ENCODE measurements at places on chromosomes 2 and 18. TPM values are rescaled to one million over a fixed set of nuclear protein-coding genes. Genes with fewer than 3 reads are reported as not detected.

GRCh38 chr2:121771976-121772742 lies 16.7 kb downstream of the TSN start:
- H3K27me3 ChIP-seq, result no peaks in the 10 kb centered on the region
- H3K4me1 ChIP-seq, result peaks cover 5% of the 10 kb centered on the region
- DNase-seq, result no peak
- H3K4me3 ChIP-seq, result no peak overlapping the region
- H3K27ac ChIP-seq, result no peak overlapping the region

DNA sequence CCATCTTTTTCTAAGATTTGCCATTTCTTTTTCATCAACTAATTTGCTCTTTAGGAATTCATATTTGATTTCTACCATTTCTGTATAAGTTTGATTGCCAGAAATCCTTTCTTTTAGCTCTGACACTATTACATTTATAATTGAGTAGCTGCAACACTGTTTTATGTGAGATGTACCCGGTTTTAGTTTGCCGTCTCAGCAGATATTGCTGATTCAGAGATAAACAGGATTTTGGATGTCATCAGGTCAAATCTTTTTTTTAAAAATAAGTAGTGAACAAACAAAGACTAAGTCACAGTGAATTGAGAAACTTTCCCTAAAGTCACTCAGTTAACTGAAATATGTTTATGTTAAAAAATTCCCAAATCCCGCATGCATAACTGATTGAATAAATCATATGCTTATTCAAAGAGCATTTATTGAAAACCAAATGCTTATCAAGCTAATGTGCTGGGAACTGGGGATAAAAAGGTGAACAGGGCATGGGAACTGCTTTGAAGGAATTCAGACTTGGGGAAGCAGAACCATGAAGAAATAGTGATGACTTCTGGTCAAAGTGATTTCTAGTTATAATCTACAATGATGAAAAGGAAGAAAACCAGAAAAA lies 19.5 kb upstream of the CCDC102B start:
- no peaks in the 10 kb centered on the region for H3K4me1 ChIP-seq
- DNase-seq, result no peak
- H3K4me3 ChIP-seq, result no peak overlapping the region
- no peaks in the 10 kb centered on the region for H3K36me3 ChIP-seq
- no peaks in the 10 kb centered on the region for H3K27me3 ChIP-seq
- no peak overlapping the region for H3K27ac ChIP-seq

GRCh38 chr2:223654384-223654915 lies 52.3 kb upstream of the SCG2 start:
- H3K27me3 ChIP-seq, result no peaks in the 10 kb centered on the region
- peaks cover 8% of the 10 kb centered on the region for H3K4me1 ChIP-seq
- no peak overlapping the region for H3K4me3 ChIP-seq
- no peak overlapping the region for H3K27ac ChIP-seq
- no peaks in the 10 kb centered on the region for H3K36me3 ChIP-seq
- DNase-seq, result no peak

GRCh38 chr2:109439390-109439786 lies 174.4 kb downstream of the SEPTIN10 start:
- DNase-seq, result no peak
- H3K4me3 ChIP-seq, result no peak overlapping the region
- no peaks in the 10 kb centered on the region for H3K36me3 ChIP-seq
- no peaks in the 10 kb centered on the region for H3K4me1 ChIP-seq

- no peaks in the 10 kb centered on the region for H3K27me3 ChIP-seq
- H3K4me1 ChIP-seq, result peaks cover 35% of the 10 kb centered on the region
- H3K36me3 ChIP-seq, result peaks cover 8% of the 10 kb centered on the region
- H3K4me3 ChIP-seq, result no peak overlapping the region
- DNase-seq, result no peak
Observed at GRCh38 chr2:216688731-216689340, 6.5 kb downstream of the IGFBP5 start.

GRCh38 chr2:109318150-109318948 lies 189.3 kb downstream of the SH3RF3 start:
- DNase-seq, result peak; percentile 24
- no peak overlapping the region for H3K27ac ChIP-seq
- H3K27me3 ChIP-seq, result no peaks in the 10 kb centered on the region
- no peaks in the 10 kb centered on the region for H3K36me3 ChIP-seq

GRCh38 chr18:50627594-50628532 lies 68.0 kb downstream of the MAPK4 start:
- peaks cover 6% of the 10 kb centered on the region for H3K4me1 ChIP-seq
- H3K27ac ChIP-seq, result no peak overlapping the region
- no peaks in the 10 kb centered on the region for H3K36me3 ChIP-seq
- H3K4me3 ChIP-seq, result no peak overlapping the region
- H3K27me3 ChIP-seq, result no peaks in the 10 kb centered on the region
- no peak for DNase-seq

GRCh38 chr2:19048593-19049266 lies 309.7 kb downstream of the OSR1 start:
- H3K27ac ChIP-seq, result no peak overlapping the region
- no peak for DNase-seq
- no peaks in the 10 kb centered on the region for H3K27me3 ChIP-seq

- no peak overlapping the region for H3K27ac ChIP-seq
- H3K36me3 ChIP-seq, result no peaks in the 10 kb centered on the region
- no peak overlapping the region for H3K4me3 ChIP-seq
- no peak for DNase-seq
Observed at GRCh38 chr2:226609366-226609765, 190.3 kb downstream of the IRS1 start.

- peaks cover 3% of the 10 kb centered on the region for H3K4me1 ChIP-seq
- H3K27me3 ChIP-seq, result no peaks in the 10 kb centered on the region
- DNase-seq, result no peak
- no peak overlapping the region for H3K4me3 ChIP-seq
- no peak overlapping the region for H3K27ac ChIP-seq
Observed at GRCh38 chr2:11309706-11310105, 34.7 kb downstream of the ROCK2 start.

DNA sequence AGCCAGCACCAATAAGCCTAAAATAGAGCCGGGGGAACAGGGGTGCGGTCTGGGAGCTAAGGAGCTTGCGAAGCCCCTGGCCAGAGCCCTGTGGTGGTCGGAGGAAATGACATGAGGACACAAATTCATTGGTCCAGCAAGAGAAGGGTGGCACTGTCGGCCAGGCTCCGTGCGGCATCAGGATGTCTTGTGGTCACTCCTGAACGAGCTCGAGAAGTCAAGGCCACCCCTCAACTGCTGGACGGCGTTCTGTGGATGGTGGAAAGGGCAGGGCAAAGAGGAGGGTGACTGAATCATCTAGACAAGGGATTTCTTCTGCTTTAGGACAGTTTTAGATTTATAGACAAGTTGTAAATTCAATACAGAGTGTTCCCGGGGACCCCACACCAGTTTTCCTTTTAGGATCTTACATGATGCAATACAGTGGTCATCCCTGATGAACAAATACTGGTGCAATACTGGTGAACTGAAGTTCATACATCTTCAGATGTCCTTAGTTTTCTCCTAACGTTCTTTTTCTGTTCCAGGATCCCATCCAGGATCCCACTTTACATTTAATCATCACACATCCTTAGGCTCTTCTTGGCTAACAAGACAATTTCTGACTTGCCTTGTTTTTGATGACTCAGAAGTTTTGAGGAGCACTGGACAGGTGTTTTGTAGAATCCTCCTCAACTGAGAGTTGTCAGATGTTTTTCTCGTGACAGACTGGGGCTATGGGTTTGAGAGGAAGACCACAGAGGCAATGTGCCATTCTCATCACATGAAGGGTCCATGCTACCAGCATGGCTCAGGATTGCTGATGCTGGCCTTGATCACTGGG lies 13.2 kb downstream of the EDAR start:
- H3K27ac ChIP-seq, result no peak overlapping the region
- peaks cover 10% of the 10 kb centered on the region for H3K4me1 ChIP-seq
- no peaks in the 10 kb centered on the region for H3K36me3 ChIP-seq
- no peak for DNase-seq
- no peak overlapping the region for H3K4me3 ChIP-seq

DNA sequence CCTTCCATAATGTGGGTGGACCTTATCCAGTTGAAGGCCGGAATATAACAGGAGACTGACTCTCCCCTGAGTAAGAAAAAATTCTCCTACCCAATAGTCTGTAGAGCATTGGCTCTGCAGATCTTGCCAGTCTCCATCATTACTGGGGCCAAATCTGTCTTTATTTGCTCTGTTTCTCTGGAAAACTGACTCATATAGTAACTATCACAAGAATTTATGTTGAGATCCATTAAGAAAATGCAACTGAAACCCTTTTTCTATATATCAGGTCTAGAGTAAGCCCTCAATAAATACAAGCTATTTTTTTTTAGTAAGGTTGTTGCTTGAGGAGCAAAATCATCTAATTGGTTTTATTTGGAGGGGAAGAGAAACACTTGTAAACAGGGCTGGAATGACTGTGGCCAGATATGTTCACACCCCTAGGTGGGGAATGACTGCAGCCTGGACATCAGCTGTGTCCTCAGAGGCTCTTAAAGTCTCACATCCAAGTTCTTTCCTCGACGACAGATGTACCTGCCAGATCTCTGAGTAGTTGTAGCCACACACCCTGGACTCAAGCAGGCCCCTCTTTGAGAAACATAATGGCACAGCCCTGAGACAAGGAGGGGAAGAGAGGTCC lies 339.7 kb downstream of the TNS1 start:
- no peaks in the 10 kb centered on the region for H3K27me3 ChIP-seq
- no peak overlapping the region for H3K4me3 ChIP-seq
- H3K27ac ChIP-seq, result no peak overlapping the region
- no peaks in the 10 kb centered on the region for H3K36me3 ChIP-seq

DNA sequence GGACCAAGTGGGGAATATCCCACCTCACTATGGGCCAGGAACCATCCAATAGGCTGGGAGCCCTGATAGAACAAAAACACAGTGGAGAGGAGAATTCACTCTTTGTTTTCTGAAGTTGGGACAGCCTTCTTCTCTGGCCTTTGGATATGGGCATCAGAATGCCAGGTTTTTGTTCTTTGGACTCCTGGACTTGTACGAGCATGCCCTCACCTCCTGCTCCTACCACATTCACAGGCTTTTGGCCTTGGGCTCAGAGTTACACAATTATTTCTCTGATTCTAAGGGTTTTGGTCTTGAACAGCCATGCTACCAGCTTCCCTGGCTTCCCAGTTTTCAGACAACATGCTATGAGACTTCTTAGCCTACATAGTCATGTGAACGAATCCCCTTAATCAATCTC lies 732.9 kb upstream of the VRK2 start:
- no peak overlapping the region for H3K4me3 ChIP-seq
- H3K27me3 ChIP-seq, result no peaks in the 10 kb centered on the region

DNA sequence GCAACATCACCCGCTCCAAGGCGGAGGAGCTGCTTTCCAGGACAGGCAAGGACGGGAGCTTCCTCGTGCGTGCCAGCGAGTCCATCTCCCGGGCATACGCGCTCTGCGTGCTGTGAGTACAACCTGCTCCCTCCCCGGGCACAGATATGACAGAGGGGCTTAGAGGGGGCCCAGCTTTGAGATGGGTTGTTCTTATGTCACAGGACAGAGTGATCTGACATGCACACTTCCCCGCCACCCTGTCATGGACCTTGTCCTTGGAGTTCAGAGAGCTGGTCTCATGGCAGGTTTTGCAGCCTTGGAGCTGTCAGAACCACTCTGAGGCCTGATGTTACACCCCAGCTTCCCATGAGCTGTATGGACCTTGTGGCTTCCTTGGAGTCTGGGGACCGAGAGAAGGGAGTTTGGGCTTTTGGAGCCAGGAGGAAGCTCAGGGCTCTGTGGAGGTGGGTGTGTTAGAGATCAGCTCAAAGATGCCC lies 398 bp downstream of the INPP5D start:
- peaks cover 13% of the 10 kb centered on the region for H3K4me1 ChIP-seq
- no peaks in the 10 kb centered on the region for H3K36me3 ChIP-seq
- no peak for DNase-seq
- no peak overlapping the region for H3K4me3 ChIP-seq
- no peak overlapping the region for H3K27ac ChIP-seq
- H3K27me3 ChIP-seq, result no peaks in the 10 kb centered on the region

GRCh38 chr2:120745420-120746111 lies 9.9 kb downstream of the GLI2 start:
- no peaks in the 10 kb centered on the region for H3K27me3 ChIP-seq
- DNase-seq, result no peak
- peaks cover 56% of the 10 kb centered on the region for H3K4me1 ChIP-seq
- H3K4me3 ChIP-seq, result no peak overlapping the region
- H3K36me3 ChIP-seq, result no peaks in the 10 kb centered on the region
- no peak overlapping the region for H3K27ac ChIP-seq

DNA sequence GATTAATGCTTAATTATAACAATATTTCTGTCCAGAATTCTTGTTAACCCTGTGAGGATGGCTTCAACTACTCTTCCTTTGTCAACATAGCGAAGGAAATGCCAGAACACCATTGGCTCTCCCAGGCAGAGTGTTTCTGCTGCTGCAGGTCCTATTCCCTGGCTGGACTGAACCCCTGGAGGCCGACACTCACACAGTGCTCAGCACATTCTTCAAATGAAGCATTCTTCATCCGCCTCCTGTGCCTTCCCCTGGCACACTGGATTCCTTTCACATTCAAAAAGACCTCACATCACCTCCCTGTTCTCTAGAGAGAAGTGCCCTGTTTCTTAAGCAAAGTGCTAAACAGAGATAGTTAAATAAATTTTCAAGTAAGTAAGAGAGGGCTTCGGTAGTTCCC lies 187.3 kb upstream of the MSH6 start:
- H3K4me1 ChIP-seq, result peaks cover 10% of the 10 kb centered on the region
- H3K27me3 ChIP-seq, result no peaks in the 10 kb centered on the region
- DNase-seq, result no peak
- H3K4me3 ChIP-seq, result no peak overlapping the region
- no peak overlapping the region for H3K27ac ChIP-seq

DNA sequence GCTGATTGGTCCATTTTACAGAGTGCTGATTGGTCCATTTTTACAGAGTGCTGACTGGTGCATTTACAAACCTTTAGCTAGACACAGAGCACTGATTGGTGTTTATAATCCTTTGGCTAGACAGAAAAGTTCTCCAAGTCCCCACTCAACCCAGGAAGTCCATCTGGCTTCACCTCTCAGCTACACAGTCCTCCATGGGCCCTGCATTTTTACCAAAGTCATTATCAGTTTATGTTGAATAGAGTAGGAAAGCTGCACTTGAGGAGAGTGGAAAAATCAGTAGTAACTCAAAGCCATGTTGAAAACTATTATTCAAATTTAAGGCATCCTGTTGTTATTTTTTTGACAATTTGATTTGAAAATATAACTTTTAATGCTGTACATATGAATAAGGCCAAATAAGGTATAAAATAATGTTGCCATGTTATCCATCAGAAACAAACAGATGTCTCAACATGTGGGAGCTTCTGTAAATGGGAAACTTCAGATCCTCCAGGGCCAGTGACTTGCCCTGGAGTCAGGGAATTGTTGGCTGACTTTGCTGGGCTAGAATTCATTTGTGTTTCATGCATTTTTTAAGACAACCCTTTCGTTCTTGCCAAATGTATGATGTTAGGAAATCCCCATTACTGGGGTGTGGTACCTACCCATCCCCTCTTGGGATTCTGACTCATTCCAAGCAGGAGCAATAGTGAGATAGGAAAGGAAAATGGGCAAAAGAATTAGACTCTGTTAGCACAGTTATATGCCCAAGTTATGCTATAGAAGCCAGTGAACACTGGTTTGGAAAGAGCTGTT lies 37.8 kb upstream of the CCDC195 start:
- H3K27ac ChIP-seq, result no peak overlapping the region
- H3K4me3 ChIP-seq, result no peak overlapping the region
- H3K36me3 ChIP-seq, result no peaks in the 10 kb centered on the region

The PCARE gene
- total RNA-seq, result not detected

The DSEL gene
- total RNA-seq, result 7.1 TPM

The NEDD4L gene
- total RNA-seq, result 51.5 TPM

The LDLRAD4 gene
- total RNA-seq, result 0.65 TPM

The BUB1 gene
- 266 TPM for total RNA-seq

The AQP4 gene
- 0.09 TPM for total RNA-seq

The COPS8 gene
- 196 TPM for total RNA-seq

The SFTPB gene
- total RNA-seq, result not detected

The GAL3ST2 gene
- 0.09 TPM for total RNA-seq

The CFAP65 gene
- 0.22 TPM for total RNA-seq

The PTPRN gene
- total RNA-seq, result 4.2 TPM
